Stimulated activated CD8-positive, alpha-beta memory T cell treated with anti-CD3 and anti-CD28 coated beads, Interleukin-15, amount 100 ng/mL, for 24 hours (primary cell): ENCODE measurements at places on chromosomes 3 and 15.

DNA sequence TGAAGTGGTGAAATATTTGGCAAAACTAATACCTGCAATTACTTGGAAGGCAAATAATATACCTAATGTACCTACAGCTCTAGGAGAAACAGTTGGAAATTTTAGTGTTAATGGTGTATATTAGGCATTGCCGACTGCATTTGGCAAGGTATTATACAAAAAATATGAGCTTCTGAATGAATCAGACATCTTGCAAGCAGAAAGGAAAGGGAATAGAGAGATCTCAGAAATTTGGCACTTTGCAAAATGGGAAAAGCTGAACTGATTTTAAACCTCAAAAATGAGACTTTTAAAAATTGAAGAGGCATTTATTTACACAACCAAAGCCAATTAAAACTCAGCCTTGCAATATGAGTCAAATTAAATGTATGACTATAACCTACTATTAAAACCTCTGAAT lies 40.2 kb upstream of the C15orf61 start:
- DNase-seq: no peak

DNA sequence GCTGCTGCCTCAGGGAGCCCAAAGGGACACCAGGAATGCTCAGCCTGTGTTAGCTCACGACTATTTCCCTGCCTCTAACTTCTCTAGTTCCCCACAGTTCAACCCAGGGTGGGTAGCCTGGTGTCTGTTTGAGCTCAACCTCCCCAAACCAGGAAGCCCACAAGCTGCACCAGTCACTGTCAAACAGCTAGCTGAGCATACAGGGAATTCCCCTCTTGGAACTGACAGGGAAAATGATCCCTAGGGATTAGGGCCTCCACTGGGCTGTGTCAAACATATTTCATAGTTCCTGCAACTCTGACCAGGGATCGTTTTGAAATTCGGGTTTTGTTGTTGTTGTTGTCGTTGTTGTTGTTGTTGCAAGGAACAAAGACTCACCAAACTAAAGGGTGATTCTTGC lies 147.1 kb upstream of the ICE2 start:
- no peak for DNase-seq

DNA sequence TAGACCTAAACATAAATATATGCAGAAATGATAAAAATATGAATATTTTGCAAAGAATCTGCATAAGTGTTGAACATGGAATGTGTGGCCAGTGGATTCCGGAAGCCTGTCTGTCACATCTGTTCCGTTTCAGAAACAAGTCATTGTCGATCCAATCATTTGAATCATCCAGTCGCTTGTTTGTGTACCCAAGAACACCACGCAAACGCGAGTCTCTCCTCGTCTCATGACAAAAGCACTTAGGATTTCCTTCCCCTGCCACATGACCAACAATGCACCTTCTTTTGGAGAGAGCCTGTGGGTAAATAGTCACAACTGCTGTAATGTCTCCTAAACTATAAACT lies 80.2 kb downstream of the FMN1 start:
- DNase-seq: no peak

DNA sequence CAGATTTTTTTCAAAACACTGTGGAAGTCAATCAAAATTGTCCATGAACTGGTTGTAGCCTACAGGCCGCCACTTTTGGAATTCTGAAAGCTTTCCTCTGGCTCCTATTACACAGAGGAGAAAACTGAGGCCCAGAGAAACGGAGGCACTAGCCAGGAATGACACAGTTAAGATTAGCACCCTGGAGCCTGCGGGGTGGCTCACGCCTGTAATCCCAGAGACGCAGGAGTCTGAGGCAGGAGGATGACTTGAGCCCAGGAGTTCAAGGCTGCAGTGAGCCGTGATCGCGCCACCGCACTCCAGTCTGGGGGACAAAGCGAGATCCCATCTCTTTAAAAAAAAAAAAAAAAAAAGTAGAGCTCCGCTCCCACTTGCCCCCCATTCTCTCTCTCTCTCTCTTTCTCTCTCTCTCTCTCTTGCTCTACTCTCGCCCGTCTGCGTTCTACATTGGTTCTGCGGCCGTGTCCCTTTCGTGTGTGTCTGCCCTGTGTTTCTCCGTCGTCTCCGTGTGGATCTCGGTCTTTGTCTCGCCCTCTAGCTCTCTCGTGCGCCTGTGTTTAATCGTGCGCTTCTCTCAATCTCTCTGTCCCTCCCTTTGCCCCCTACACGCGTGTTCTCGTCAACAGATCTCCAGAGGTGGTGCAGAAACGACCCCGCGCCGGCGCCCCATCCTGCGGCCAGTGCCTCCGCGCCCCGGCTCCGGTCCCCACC lies 512 bp upstream of the TRH start:
- DNase-seq: no peak

DNA sequence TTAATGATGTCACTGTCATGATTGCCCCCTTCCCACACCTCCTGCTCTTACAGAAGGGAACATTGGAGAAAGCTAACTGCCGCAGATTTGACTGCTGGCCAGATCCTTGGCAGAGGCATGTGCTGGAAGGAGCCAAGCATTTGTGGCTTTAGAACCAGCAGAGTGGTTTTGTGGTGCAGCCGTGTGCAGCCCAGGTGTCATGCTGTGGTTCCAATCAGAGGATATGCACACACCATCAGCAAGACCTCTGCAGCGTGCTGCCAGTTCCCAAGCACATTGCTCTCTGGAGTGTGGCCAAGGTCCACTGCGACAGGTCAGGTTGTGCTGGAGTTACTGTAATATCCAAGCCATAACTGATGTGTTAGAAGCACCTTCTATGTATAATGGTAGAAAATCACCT lies 61.6 kb downstream of the OTOL1 start:
- no peak for DNase-seq

DNA sequence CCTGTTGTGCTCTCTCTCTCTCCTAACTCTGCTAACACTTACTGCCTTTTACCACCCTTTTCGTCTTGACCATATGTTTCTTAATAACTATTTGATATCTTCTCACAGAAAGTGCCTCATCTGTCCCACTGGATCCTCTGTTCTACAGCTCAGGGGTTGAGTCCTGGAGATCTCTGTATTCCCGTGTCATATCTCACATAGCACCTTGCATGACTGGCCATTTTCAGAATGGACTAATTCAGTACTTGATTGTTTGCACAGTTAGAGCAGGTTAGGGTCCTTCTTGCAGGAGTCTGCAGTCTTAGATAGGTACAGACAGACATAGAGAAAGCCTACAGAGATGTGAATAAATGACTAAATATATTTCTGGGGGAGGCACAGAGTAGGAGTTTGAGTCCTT lies 20.9 kb downstream of the HACD3 start:
- DNase-seq: no peak

GRCh38 chr15:32704395-32704981 lies 13.3 kb upstream of the GREM1 start:
- DNase-seq: no peak

GRCh38 chr3:132925256-132925930 lies 112.8 kb upstream of the TMEM108 start:
- no peak for DNase-seq

- no peak for DNase-seq
Measured at GRCh38 chr3:50609071-50609762, 2.4 kb downstream of the CISH start.

DNA sequence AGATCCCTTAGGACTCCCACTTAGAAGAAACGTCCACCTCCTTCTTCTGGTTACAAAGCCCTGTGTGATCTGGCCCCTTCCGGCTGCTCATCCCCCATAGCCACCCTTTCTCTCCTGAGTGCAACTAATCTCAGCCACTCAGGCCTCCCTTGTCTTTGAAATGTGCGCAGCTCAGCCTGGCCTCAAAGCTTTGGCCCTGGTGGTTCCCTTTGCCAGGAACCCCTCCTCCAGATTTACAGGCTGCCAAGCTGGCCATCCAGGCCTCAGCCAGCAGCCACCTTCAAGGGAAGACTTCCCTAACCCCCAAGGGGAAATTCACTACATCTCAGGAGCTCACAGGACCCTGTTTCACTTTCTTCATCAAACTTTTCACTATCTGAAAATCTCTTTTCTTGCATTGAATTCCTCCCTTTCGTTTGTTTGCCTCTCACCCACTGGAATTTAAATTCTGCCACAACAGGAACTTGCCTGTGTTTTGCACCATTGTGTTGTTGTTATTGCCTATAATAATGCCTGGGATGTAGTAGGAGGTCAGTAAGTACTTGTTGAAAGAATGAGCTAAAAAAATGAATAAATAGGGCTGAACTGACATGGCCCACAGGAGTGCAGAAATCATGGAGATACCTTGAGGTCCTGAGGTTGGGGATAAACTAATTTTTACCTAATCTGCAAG lies 109.5 kb upstream of the PFN2 start:
- DNase-seq: no peak

- no peak for DNase-seq
Measured at GRCh38 chr15:38049891-38050290, 115.5 kb downstream of the TMCO5A start.

GRCh38 chr3:3662610-3663009 lies 136.6 kb upstream of the LRRN1 start:
- no peak for DNase-seq

DNA sequence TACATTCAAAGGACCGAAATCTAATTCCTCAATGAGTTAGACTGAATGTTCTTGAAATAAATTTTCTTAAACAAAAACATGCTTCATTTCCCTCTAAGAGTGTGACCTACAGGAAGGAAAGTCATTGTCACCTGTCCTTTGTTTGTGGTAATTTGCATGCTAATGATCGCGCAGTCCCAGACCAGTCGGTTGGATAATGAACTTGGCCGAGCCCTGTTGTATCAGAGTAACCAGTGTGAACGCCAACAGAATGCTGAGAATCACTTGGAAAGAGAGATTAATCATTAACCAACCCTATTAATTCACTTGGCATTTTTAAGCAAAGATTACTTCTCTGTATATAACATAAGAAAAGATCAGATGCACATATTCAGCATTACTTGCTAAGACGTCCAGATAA lies 8.1 kb upstream of the ARNT2 start:
- no peak for DNase-seq

GRCh38 chr15:58805095-58805494 lies 34.0 kb downstream of the MINDY2 start:
- no peak for DNase-seq

GRCh38 chr15:80456517-80457492 lies 52.6 kb downstream of the ARNT2 start:
- no peak for DNase-seq

DNA sequence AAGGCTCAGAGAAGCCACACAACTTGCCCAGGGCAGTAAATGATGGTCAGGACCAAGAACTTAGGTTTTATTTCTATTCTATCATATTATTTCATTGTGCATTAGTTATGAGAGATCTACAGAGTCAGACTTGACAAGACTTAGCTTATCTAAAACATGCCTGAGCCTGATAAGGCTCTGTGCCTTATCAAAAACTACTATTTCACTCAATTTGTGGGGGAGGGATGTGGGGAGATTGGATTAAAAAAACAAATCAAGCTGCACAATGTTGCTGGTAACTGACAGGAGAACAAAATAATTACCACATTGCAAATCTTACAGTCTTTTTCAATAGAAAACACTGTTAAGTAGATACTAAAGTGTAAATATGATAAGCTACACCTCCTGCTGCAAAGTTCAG lies 16.0 kb downstream of the HACD2 start:
- DNase-seq: no peak

DNA sequence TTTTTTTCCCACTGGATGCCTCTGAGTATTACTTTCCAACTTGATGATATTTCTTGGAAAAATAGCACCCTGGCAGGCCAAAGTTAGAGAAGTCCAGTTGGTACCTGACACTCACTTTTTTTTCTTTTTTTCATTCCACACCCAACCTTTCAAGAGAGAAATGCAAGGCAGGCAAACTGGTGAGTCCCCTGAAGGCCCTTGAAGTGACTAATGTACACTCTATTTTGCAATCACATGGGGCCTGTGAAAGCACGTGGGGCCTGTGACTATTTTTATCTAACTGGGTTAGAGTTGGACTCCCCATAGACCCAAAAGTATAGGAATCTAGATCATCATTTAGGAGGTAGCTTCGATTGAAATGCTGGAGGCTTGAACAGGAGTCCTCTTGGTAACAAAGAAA lies 316.7 kb downstream of the CHL1 start:
- no peak for DNase-seq

- DNase-seq: no peak
Measured at GRCh38 chr3:42720126-42720525, 17.5 kb upstream of the HHATL start.

GRCh38 chr3:23620638-23621015 lies 185.1 kb upstream of the UBE2E1 start:
- no peak for DNase-seq
